ENCODE measurements at places on chromosomes 1 and 21. TPM values are rescaled to one million over a fixed set of nuclear protein-coding genes. Genes with fewer than 3 reads are reported as not detected.

GRCh38 chr1:179599623-179600249, 8.1 kb downstream of the TDRD5 start:
- DNase-seq, result no peak

Gene PTGFRN
- 6.5 TPM for total RNA-seq

- no peak for DNase-seq
Measured at GRCh38 chr1:233905416-233906051, 1.1 kb downstream of the SLC35F3 start.

Gene KANK4
- not detected for total RNA-seq

Gene PDPN
- not detected for total RNA-seq

DNA sequence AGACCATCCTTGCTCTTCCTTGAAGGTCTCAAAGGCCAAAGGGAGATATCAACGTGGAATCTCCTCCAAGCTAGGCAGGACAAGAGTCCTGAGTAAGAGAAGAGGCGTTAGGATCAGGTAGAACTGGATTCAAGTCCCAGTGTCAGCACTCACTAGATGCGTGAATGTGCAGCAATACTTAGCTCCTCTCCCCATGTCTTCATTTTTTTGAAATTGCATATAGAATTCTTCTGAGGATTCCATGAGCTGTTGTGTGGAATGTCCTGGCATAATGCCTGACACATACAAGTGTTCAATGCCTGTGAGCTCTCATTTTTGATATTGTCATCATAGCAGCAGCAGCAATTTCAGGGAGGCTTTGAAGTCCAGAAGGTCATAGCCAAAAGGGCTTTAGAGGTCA, 333.2 kb downstream of the KCNH1 start:
- no peak for DNase-seq

Gene FCGR1A
- not detected for total RNA-seq

- no peak for DNase-seq
Measured at GRCh38 chr1:201455098-201455497, 13.9 kb downstream of the PHLDA3 start.

GRCh38 chr1:93082313-93082712, 3.2 kb downstream of the MTF2 start:
- DNase-seq, result no peak

DNA sequence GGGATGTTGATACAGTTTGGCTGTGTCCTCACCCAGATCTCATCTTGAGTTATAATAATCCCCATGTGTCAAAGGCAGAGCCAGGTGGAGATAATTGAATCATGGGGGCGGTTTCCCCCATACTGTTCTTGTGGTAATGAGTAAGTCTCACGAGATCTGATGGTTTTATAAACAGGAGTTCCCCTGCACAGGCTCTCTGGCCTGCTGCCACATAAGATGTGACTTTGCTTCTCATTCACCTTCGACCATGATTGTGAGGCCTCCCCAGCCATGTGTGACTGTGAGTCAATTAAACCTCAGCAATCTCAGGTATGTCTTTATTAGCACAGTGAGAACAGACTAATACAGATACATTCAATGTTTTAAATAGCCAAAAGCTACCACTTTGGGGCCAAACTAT, 41.1 kb downstream of the SLC35F3 start:
- DNase-seq, result no peak

GRCh38 chr1:221105578-221105977, 226.3 kb downstream of the HLX start:
- DNase-seq, result no peak

Gene ESRRG
- total RNA-seq, result not detected

Measured in CD8-positive, alpha-beta memory T cell (primary cell).